ENCODE measurements at places on chromosomes 2 and 18.

DNA sequence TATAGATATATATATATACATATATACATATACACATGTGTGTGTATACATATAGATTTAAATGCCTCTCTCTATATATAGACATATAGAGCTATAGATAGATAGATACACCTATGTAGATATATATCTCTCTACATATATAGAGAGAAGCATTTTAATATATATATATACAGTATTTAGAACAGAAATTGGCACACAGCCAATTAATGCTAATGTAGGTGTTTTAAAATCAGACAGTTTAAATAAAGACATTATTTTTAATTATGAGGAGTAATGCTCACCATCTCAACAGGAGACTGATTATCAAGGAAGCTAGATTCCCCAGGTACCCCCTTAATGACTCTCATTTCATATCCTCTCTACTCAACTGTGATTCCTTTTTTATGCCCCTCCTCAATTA is 170.7 kb upstream of the CRIM1 start:
- no peak for DNase-seq

DNA sequence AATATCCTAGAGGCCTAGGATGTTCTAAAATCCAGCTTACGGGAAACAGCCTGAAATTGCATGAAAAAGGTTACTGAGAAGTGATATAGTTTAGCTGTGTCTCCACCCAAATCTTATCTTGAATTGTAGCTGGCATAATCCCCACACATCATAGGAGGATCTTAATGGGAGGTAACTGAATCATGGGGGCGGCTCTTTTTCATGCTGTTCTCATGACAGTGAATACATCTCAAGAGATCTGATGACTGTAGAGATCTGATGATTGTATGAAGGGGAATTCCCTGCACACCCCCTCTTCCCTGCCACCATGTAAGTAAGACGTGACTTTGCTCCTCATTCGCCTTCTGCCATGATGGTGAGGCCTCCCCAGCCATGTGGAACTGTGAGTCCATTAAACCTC is 385.6 kb upstream of the ID2 start:
- no peak for DNase-seq

GRCh38 chr18:9435041-9435440 is 40.3 kb upstream of the RALBP1 start:
- DNase-seq = no peak

DNA sequence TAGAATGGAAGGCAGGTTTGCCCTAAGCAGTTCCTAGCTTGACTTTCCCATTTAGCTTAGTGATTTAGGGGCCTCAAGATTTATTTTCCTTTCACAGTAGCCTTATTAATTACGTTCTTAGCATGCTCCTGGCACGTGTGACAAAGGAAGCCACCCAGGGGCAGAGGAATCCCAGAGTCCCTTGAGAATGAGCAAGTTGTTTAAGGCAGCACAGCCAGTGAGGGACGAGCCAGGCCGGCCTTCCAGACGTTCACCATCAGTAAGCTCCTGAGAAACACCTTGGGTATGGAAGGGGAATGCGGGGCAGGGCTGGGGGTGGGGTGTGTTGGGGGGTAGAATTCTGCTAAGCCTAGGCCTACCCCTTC is 76.3 kb downstream of the SOWAHC start:
- DNase-seq = no peak

DNA sequence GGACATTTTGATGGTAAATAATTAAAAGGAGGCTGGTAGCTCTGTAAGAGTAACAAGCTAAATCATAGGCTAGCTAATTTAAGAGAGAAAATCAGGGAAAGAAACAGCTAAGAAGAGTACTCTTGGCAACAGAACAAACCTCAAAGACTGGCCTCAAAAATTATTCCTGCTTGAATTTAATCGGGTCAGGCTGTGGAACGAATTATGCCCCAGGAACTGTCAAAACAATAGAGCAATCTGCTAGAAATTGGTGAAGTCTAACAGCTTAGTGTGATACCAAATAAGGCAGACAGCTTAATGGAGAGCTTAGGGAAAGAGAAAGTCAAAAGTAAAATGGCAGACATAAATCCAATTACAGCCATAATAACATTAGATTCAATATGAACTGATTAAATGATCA is 215.7 kb downstream of the MREG start:
- no peak for DNase-seq

GRCh38 chr2:224507789-224508188 is 77.4 kb downstream of the CUL3 start:
- no peak for DNase-seq

GRCh38 chr18:59988098-59988706 is 88.4 kb downstream of the PMAIP1 start:
- peak; percentile 70 for DNase-seq

GRCh38 chr2:42918041-42918440 is 125.7 kb upstream of the HAAO start:
- no peak for DNase-seq

Measured in NCI-H2171 treated with DMSO at 0.1 percent for 48 hours (cell line).